ENCODE measurements at places on chromosomes 5 and 9. TPM values are rescaled to one million over a fixed set of nuclear protein-coding genes. Genes with fewer than 3 reads are reported as not detected.

Gene OR1K1
- total RNA-seq: not detected

Gene ARAP3
- 13.6 TPM for total RNA-seq

Gene TEX48
- total RNA-seq: not detected

Gene PCDHB4
- total RNA-seq: 2.8 TPM

DNA sequence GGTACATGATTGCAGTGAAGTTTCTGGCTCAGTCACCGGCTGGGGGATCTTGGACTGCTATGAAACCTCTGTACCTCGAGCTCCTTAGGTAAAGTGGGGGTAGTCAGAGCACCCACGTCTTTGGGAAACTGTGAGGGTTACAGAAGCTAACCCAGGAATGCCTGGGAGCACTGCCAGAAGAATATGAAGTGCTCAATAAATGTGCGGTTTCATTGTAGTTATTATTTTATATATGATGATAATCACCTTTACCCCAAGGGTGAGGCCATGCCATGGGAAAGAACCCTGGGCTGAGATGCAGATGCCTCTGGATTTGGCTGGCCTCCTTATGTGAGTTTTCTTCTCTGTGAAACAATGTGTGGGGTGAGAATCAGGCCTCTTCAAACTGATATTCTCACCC is 3.7 kb downstream of the NPR3 start:
- DNase-seq: no peak

- DNase-seq: no peak
These were observed 51.5 kb upstream of the MEF2C start for GRCh38 chr5:88934439-88934838.

GRCh38 chr9:75666856-75667554 is 223.5 kb upstream of the PCSK5 start:
- DNase-seq: no peak

GRCh38 chr5:64973215-64973614 is 204.5 kb downstream of the CWC27 start:
- DNase-seq: no peak

DNA sequence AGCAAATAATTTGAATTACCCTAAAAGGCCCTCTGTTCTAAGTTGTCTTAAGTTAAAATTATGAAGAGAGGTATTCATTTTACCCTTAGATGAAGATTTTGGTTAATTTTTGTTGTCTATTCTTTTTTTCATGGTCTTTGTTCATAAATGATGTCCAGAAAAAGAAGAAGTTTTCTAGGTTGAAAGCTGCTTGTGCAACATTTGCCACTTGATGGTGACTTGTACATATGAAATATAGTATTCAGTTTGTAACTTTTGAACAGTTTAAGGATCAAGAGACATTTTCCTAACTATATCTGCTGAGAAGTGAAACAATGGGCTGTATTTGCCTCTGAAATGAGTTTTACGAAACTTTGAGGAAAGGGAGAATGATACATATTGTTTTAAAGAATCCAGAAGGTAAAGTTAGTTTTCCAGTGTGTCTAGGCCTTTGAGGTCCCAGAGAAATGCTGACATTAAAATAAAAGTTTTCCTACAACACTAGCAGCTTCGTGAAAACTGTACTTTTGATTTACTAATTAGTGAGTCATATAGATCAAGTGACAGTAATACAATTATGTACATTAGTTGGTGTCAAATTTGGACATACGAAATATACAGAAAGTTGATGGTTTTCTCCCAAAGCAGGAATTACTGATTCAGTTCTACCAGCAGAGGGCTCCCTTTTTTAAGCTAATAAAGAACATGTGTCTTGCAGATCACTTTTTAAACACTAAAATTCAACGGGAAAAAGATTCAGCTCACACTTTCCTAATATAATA is 70.5 kb downstream of the PIK3R1 start:
- no peak for DNase-seq

DNA sequence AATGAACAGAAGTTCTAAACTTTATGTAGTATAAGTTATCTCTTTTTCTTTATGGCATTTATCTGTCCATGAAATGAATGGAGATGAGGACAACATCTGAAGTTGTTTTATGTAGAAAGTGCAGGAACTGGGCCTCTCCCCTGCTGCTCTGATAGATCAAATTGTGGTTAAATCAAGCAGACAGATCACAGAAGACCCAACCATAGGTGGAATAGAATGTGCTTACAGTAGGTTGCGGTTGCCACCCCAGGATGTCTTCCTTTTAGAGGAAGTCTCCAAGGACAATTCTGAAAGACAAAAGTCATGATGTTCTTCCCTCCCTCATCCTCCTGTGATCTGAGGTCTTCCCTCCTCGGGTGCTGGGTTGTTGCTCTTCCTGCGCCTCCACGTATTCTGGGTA is 12.9 kb downstream of the RASGRF2 start:
- no peak for DNase-seq

GRCh38 chr5:129199308-129199707 is 104.8 kb downstream of the ISOC1 start:
- DNase-seq: no peak

All from right cardiac atrium (tissue), 5 donors.